ENCODE measurements at places on chromosomes 5 and 9.

DNA sequence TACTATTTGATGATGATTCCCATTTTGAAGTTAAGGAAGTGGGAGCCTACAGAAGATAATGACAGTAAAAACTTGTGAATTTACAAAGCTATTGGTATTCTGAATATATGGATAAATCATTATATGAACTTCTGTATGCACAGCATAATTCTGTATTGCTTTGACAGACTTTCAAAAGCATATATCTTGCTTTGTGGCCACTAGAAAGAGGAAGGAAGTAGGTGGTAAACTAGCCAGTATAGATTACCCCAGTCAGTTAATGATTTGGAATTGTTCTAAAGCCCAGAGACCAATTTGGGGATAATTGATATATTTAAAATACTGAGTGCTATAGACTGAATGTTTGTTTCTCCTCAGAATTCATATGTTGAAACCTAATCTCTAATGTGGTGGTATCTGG, 53.0 kb downstream of the NR2F1 start:
- DNase-seq: no peak

DNA sequence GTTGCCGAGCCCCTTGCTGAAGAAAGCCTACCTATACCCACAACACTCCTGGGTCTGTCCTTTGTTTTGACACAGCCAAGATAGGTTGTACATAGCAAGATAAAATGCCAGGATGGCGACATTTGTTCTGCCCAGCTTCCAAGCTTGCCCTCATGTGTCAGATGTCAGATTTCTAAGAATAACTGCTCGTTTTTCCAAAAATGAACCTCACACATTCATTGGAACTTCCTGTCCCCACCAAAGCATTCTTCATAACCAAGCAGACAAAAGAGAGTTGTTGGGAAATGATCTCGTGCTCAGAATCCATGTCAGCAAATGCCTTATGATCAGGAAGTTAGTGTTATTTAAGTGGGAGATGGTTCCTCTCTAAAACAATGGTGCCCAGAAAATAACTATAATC, 210.1 kb downstream of the ZNF608 start:
- DNase-seq: no peak

DNA sequence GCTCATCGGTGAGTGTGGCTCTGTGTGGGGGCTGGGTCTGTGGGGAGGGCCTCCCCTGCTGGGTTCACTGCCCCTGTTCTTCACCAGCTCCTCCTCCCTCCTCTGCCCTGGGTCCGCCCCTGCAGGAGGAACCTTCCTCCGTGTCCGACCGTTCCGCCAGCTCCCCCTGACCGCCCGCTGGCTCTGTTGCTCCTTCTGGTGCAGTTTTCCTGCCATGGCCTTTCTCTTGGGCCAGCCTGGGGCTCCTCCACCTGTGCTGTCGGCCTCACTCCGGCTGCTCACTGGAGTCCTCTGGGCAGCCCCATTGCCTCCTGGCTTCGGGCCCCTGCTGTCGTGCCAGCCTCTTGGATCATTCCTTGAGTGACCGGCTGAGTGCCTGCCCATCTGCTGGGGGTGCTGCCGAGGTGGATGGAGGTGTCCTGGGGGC, 12.3 kb downstream of the RNU6ATAC start:
- DNase-seq: no peak

DNA sequence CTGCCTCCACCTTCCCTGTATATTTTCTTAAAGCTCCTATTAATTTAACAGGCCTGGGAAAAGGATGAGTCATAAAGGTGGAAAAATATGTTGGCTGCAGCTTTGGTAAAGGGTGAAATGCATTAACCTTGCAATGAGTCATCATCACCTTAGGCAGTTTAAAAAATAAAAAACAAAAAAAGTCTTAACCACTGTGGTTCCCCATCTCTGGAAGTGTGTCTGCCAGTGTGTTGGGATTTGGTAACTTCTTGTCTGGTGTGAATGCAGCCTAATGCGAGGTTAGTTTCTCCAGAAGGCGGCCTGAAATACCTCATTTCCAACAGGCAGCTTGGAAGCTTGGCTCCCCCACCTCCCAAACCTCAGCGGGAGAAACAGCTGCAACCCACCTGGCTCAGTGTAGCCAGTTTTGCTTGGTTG, 265.3 kb upstream of the GAS1 start:
- no peak for DNase-seq

GRCh38 chr9:122606587-122606986, 8.0 kb upstream of the OR1Q1 start:
- DNase-seq: no peak

GRCh38 chr5:74497706-74498105, 142.8 kb downstream of the ENC1 start:
- DNase-seq: no peak

DNA sequence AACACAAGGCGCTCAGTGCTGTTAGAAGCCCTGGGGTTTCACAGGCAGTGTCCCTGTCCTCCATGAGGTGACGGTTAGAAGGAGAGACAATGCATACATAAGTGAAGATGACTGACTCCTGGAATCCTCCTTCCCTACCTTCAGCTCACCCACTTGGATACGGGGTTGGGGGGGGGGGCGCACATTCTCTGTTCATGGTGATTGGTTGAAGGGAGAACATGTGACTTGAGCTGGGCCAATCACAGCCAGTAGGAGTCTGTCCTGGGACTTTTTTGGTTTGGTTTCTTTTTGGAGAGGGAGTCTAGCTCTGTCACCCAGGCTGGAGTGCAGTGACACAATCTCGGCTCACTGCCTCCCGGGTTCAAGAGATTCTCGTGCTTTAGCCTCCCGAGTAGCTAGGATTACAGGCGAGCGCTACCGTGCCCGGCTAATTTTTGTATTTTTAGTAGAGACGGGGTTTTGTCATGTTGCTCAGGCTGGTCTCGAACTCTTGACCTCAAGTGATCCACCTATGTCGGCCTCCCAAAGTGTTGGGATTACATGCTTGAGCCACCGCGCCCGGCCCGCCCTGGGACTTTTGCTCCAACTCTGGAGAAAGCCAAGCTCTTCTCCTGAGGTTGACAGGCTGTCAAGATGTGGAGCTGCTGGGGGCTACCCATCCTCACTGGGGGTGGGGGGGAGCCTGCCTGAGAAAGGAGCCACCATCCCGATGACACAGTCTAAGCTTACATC, 30.8 kb downstream of the SH3PXD2B start:
- DNase-seq: no peak

DNA sequence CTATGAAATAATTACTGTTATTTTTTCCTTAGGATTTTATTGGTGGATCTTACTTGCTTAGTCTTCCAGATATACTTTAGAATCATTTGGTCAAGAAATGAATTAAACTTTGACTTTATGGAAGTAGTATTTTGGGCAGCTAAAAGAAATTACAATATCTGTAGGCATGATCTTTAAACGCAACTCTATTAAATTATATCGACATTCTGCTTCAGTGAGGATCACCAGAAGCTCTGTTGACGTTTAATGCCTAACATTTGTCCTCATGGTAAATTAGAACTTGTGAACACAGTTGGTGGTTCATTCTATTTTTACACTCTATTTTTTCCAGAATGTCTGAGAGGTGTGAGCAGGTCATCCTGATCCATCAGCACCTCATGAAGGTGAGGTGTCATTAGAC, 211.6 kb downstream of the TMEM167A start:
- no peak for DNase-seq

GRCh38 chr9:133057553-133057952, 4.2 kb upstream of the CEL start:
- no peak for DNase-seq

DNA sequence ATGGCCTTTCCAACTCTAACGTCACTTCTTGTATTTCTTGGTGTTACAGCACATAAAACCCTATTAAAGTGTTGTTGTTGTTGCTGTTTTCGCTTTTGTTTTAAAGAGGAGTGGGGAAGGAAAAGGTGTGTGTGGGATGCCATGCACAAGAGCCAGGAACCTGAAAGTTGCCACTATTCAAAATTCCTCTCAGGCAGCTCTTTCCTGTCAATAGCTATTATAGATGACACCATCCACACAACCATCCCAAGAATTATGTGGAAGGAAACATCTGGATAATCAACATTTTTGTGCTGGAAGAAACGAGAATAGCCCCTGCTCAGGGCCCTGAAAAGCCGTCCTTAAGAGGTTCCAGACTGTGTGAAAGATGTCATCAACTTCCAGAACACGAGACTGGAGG, 79.3 kb downstream of the SHB start:
- DNase-seq: no peak

- no peak for DNase-seq
These were observed 54.1 kb downstream of the USP20 start for GRCh38 chr9:129889122-129889940.

- no peak for DNase-seq
These were observed 38.3 kb downstream of the PIK3R1 start for GRCh38 chr5:68253624-68254585.

DNA sequence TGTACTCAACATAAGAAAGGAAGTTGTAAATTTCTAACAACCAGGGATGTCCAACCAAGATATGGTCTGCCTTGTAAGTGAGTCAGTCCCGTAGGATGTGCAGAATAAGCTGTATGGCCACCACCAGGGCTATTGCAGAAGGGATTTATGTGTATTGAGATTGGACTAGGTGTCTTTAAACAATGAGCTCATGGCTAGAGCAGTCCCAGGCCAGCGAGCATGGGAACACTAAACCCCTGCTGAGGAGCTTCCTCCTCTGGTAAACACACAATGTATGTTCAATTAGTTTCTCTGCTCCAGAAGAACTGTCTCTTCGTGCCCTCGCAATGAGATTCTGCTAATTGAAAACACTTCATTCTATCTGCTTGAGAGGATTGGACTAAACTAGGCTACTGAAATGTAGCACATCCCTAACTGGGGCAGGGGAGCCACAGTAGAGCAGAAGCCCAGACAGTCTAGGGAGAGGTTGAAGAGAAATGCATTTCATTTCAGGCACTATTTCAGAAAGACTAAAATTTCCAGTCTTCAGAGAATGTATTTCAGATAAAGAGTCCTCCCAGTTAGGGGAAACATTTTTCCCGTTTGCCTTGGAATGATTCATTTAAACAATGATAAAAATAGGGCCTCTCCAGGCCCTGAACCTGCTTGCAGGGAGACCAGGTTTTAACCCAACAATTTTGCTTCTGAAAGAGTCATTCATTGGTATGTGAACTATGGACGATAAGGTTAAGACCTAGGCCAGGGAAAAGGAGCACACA, 154.7 kb downstream of the FAM114A2 start:
- peak; percentile 60 for DNase-seq

GRCh38 chr9:124078641-124079040, 67.1 kb downstream of the LHX2 start:
- DNase-seq: peak; percentile 42

GRCh38 chr9:79574136-79574535, 2.4 kb downstream of the TLE4 start:
- no peak for DNase-seq

- peak; percentile 35 for DNase-seq
These were observed 199.6 kb upstream of the DAB2 start for GRCh38 chr5:39624268-39624886.

DNA sequence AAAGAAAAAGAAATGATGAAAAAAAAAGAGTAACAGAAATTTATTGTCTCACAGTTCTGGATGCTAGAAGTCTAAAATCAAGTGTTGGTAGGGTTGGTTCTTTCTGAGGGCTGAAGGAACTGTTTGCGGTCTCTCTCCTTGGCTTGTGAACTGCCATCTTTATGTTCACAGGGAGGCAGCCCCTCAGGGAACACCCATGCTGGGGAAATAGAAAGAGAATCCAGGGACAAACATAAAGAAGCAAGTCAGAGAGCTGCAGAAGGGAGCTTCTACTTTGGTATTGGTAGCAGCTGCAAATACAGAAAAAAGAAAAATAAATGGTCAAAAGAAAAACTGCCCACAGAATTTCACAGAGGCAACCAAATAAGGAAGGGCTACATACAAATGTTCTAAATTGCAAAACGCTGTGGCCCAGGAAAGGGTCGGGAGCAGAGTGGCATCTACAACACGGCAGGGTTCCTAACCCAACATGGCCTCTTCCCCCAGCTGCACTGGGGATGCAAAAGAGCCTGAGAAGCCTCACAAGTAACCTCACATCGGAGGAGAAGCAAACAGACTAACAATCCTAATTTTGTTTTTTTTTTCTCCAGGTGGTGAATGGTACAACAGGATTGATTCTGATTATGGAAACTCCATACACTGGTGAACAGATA, 37.4 kb downstream of the ELOVL7 start:
- DNase-seq: no peak

- DNase-seq: no peak
These were observed 98.0 kb downstream of the GABBR2 start for GRCh38 chr9:98610711-98611110.

DNA sequence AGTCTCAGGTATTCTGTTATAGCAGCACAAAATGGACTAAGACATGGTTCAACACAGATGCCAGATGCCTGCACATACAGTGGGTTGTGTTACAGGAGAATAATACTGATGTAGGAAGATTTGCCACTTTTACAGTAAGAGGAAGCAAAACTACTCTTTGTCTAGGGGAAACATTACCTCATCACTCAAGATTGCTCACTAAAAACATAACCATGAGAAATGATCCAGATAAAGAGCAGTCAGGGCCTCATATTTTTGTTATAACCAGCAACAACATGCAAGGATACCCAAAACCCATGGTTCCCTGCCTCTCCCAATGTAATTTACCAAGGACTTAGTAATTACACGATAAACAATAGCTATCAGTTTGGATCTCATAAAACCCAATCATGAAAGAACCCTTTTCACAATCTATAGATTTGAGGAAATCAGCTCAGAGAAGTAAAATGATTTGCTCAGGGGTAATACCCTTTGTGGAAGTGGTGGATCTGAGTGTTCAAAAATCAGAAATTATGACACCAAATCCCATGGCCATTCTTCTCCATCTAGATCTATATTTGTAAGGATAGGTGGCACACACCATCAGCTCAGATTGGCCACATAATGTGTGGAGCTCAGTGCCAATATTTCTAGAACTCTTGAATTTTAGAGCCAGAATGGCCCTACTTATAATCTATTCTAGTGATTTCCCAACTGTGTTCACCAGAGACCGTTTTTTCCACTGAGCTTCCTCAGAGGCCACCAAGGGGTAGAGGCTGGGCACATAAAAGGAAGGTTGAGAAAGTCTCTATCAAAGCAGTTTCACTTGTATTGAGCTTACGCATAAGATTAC, 27.8 kb downstream of the DPYSL3 start:
- no peak for DNase-seq

GRCh38 chr5:179306191-179307012, 38.9 kb downstream of the ADAMTS2 start:
- DNase-seq: peak; percentile 41

DNA sequence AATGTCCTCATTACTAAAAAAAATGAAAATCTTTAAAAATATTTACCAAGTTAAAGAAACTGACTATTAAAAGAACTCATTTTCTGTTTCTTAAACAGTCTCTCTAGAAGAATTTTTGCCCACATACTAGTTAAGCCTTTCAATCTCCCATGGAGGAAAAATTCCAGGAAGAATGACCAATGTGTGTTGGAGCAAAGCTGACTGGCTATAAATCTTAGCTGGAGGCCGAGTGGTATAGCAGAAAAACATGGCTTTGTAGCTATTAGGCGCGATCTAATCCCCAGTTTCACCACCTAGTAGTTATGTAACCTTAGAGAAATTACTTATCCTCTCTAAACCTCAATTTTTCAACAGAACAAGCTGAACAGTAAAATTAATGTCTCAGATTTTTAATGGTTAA, 135.5 kb upstream of the PRLR start:
- no peak for DNase-seq
